Stimulated activated CD4-positive, alpha-beta T cell treated with anti-CD3 and anti-CD28 coated beads, Interleukin-2, amount 100 ng/mL, for 24 hours (primary cell): ENCODE measurements at places on chromosomes 6 and 20.

GRCh38 chr6:44438827-44439226 is 51.3 kb downstream of the CDC5L start:
- no peak for DNase-seq

DNA sequence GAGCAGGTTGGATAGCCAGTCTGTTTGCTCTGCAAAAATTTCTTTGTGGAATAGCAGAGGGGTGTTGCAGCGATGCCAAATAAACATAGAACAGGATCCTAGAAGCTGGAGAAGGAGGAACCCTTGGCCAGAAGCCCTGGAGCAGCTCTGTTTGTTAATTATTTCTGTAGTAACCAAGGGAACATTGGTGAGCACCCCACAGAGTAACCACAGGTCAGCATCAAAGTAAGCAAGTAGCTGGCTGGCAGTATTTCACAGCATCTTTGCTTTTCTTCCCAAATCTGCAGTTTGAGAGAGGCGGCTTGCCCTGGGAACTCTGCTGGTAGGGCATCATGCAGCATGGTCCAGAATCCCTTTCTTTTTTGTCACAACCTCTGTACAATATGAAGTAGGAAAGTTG is 12.7 kb upstream of the APMAP start:
- no peak for DNase-seq

GRCh38 chr6:10411971-10412460 is 2.9 kb downstream of the TFAP2A start:
- DNase-seq = peak; percentile 40

DNA sequence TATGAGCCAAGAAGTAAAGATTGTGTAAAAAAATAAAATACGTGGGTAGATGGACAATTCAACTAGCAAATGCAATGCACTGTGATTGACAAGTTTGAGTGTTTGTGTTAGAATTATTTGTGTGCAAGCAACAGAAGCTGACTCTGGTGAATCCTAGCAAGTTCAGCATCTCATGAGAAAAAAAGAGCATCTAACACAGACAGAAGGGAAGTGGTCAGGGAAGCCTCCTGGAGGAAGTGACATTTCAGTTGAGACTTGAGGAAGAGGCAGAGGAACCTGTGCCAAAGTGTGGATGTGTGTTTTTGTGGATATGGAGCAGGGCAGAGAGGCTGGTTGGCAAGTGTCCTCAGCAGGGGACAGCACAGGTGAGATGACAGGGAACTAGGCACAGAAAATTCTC is 248.7 kb downstream of the ZNF217 start:
- DNase-seq = no peak

DNA sequence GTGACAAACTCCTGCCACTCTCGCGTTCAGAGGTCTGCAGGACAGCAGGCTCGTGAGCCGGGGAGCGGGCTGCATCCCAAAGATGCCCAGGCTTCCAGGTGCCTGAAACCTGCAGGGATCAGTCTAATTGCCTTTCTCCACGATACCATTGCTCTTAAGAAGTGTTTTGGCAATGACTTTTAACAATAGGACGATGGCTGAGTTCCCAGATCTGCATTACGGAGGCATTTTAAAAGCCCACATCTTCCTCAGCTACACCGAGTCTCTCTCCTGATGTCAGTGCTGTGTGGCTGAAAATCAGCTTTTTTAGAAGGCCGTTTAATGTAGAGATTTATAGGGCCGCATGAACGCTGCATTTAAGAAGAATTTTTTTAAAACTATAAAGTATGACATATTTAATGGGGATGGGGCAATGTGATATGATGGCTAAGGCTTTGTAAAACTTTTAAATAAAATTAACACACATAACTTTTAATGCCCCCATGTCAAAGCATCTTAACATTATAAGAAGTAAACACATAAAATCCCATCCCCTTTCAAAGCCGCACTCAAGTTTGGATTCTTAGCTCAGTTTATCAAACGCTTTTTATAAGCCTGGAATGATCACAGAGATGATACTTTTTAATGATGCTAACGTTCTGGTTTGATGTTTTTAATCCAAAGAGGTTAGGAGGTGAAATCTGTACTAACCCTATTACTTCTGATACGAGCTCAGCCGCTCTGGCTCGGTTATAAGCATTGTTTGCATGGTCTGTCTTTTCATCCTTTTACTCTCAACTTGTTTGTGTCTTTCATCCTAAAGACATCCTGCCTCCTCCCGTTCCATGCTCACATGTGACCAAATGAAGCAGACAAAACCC is 386.0 kb downstream of the SMOC2 start:
- DNase-seq = no peak

DNA sequence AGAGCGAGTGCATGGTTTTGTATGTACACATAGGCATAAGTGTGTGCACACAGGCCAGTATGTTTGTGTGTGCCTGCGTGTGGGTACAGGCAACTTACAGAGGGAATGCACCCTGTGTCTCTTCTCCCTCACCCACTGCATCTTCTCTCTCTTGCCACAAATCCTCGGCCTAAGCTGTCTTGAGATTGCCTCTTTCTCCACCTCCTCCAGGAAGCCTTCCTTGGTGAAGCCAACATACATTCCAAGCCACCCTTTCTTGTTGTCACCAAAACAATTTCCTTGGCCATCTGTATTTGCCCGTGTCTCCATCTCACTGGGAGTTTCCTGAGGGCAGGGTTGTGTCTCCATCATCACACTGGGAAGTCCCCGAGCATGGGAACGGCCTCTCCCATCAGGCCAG is 29.8 kb upstream of the MLN start:
- no peak for DNase-seq

GRCh38 chr6:33323623-33323948 is 6.0 kb upstream of the ZBTB22 start:
- DNase-seq = no peak
